Heart left ventricle (tissue), 16 donors: ENCODE measurements at places on chromosomes 16 and 17. TPM values are rescaled to one million over a fixed set of nuclear protein-coding genes. Genes with fewer than 3 reads are reported as not detected.

LRRC36 gene
- 0.42 TPM for polyA plus RNA-seq

- no peak for DNase-seq
Observed at GRCh38 chr16:88459366-88460073, 6.4 kb downstream of the ZFPM1 start.

- DNase-seq = no peak
Observed at GRCh38 chr17:44314524-44314868, 6.1 kb downstream of the RUNDC3A start.

GRCh38 chr16:55340445-55340844, 16.4 kb downstream of the IRX6 start:
- DNase-seq = no peak

DNA sequence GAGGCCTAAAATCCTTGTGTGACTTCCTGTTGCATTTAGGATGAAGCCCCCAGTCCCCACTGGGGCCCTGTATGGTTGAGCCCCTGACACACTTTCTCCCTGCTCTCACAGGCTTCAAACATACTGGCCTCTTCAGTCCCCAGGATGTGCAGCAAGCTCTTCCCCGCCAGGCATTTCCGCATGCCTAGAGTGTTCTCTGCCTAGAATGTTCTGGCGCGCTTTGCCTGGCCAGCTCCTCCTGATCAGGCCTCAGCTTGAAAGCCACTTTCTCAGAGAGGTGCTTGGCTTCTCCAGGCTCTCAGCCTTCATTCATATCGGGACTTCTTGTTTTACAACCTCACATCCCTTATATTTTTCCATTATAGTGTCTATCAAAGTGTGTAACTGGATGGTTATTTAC, 123.7 kb downstream of the SPACA3 start:
- DNase-seq = no peak
